ENCODE measurements at places on chromosomes 2 and 18.

GRCh38 chr2:15791294-15791693 lies 149.1 kb upstream of the MYCN start:
- no peak for DNase-seq

GRCh38 chr2:197378494-197379307 lies 56.1 kb downstream of the SF3B1 start:
- DNase-seq = peak; percentile 73

- no peak for DNase-seq
Measured at GRCh38 chr2:18123577-18123976, 245.1 kb downstream of the KCNS3 start.

DNA sequence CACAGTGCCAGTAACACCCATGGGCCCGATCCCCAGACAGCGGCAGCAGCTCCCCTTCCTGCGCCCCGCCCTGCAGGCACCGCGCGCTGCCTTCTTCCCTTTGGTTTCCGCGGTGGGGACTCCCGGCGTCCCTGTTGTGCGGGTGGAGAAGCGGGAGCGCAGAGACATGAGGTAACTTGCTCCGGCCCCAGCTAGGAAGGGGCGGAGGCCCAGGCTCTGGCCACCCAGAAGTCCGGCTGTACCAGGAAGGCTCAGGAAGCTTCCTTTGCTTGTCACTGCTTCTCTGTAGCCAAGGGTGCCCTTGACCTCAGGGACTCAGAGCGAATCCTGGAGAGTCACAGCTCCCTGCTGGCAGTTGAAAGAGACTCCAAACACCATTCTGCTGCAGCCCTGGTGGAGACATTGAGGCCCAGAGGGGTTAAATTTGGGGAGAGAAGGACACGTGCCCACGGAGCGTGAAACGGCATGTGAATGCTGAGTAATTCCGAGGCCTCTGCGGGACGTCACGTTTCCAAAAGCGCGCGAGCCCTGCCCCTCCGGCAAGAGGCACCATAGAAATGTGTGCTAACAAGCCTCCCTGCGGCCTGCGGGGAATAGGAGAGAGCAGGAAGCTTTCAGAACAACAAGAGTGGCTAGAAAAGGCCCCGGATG lies 6.7 kb upstream of the ADCY3 start:
- DNase-seq = peak; percentile 47

GRCh38 chr18:47701134-47701533 lies 229.3 kb downstream of the SMAD2 start:
- DNase-seq = no peak

GRCh38 chr2:25063876-25064660 lies 22.2 kb downstream of the EFR3B start:
- no peak for DNase-seq

- DNase-seq = no peak
Measured at GRCh38 chr2:28137221-28137620, 246.7 kb downstream of the BABAM2 start.

GRCh38 chr2:172420216-172420615 lies 7.2 kb upstream of the ITGA6 start:
- DNase-seq = no peak

GRCh38 chr18:55407774-55408535 lies 180.0 kb downstream of the TCF4 start:
- DNase-seq = no peak
